ENCODE measurements at places on chromosomes 13 and 19.

DNA sequence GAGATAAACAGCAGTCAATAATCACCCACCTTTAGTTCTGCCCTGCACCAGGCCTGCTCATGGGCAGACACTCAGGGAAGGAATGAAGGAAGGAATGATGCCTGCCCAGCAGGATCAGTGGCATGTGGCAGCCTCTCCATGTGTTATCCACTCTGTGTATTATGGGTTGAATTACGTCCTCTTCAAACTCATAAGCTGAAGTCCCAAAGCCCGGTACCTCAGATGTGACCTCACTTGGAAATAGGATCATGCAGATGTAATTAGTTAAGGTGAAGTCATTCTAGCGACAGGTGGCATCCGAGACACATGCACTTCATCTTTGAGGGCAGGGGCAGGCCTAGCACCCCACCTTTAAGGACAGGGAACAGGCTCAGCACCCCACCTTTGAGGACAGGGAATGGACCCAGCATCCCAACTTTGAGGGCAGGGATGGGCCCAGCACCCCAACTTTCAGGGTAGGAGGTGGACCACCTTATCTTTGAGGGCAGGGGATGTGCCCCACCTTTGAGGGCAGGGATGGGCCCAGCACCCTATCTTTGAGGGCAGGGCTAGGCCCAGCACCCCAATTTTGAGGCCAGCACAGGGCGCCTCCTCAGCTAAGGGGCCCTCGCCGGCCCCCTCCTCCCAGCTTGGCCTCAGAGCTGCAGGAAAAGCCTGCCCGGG, 127.6 kb downstream of the URI1 start:
- no peak for DNase-seq

DNA sequence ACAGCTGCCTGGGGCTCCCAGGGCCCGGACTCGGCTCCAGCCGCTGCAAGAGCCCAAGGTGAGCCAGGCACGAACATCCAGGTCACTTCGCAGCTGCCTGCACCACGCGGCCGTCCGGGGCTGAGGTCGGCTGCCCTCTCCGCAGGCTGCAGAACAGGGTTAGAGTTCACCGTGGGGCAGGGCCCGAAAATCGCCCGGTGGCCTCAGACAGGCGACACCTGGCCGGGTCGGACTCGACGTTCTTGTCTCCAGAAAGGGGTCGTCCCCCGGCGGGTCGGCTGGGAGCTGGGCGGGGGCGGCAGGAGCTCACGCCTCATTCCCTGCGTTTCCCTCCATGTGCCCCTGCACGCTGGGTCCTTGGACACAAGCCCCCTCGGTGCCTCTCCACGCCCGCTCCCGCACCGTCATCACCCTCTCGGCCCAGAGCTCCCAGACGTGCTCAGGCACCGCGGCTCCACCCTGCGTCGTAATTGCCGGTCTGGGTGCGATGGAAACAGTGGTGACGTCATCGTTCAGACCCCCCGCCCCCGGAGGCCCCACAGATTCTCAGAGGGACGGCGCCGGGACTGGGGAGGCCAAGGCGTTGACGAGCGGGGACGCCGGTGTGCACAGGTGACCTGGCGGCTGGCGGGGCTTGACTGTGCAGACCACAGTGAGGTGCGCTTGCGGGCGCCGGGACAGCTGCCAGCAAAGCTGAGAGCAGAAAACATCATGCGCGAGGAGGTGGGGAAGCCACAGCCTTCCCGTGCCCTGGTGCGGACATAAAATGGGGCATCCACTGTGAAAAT, 4.0 kb upstream of the GRIN3B start:
- peak; percentile 56 for DNase-seq

DNA sequence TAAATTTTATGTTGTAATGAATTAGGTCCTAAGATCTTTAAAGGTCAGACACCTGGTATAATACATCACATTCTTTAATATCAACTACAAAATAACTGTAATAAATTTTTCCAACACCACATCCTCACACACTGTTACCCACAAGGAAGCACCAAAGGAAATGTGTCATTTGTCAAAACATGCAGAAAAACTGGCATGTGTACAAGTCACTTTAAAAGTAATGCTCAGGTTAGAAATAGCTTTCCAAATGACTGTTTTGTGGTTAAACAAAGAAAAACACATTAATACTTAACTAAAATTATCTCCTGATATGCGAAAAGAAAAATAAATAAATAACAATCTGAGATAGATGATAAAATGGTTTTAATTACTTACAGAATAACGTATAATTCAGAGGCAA, 74.7 kb downstream of the MZT1 start:
- peak; percentile 31 for DNase-seq

GRCh38 chr13:51009597-51009996, 100.0 kb downstream of the RNASEH2B start:
- DNase-seq: no peak

DNA sequence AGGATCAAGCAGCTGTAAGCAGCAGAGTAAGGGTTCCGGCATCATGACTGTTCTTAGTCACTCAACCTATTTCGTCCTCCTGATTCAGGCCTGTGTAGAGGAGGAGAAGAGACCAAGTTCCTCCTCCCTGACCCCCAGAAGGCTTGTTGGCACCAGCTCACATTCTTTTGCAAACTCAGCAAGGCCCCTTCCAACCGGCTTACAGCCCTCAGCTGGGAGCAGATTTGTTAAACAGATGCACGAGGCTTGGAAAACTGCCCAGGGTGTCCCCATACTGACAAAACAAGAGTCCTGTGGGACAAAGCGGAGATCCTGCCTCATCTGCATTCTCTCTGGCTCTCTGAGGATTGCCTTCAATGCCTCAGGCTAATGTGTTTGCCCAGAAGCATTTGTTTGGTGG, 113.2 kb upstream of the SOX21 start:
- peak; percentile 21 for DNase-seq

DNA sequence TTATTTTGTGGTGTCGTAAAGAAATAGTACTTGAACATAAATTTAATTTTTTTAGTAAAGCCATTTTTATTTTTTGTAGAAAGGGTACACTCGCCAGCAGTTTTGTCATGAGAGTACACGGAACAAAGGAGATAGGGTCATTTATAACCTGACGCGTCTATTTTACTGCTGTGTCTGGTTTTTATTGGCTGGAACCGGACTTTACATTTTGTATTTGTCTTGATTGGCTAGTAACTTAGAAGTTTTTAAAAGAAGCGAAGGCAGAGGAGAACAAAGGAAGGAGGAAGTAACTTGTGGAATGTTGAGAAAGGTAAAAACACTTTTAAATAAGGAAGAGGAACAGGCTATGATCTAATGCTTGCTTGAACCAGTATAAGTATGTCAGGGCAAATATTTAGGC, 43.5 kb downstream of the TRPM4 start:
- DNase-seq: no peak

DNA sequence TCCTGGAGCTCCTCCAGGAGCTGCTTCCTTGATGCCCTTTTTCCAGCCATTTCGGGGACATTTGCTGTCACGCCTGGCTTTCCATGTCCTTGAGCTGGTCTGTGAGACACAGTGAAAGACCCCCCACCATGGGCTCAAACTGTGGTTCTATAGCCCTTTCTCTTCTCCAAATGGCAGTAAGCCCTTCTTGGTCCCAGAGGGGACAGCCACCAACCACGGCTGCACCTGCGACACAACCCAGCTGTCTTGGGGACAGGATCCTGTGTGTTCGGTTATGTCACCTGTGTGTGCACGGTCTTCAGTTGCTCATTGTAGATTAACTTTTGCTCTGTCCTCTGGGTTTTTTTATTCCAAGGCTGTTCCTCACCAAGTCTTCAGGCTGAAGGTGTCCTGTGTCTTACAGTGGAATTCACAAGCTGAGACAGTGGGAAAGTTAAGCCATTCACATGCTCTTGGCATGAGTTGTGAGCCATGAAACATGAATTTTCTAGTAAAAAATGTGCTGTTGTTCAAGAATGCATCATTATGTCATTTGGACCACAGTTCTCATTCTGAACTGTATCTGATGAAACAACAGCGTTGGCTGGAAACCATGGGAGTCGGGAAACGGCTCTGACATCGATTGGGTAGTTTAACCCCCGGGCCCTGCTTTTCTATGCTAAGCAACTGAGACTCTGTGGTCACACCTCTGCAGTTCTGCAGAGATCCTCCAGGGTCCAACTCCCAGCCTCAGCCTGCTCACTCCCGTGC, 129.5 kb upstream of the MCF2L start:
- peak; percentile 56 for DNase-seq

GRCh38 chr19:34595683-34596082, 81.3 kb downstream of the SCGB2B2 start:
- no peak for DNase-seq

DNA sequence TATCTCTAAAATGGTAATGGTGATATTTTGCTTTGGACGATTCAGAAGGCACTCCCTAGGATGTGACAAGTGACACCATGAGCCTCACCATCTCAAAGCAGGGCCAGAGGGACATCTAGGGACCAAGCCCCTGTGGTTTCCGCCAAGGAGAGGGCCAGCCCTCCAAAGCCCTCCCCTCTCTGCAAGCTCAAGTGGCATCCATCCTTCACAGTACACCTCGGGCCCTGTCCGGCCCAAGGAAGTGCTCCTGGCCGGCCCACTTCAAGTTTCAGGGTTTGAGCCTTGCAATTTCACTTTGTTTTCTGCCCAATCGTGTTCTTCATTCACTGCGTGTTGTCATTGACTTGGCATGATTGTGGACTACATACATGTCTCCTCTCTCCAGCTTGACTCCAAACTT, 82.5 kb downstream of the TSHZ3 start:
- no peak for DNase-seq

DNA sequence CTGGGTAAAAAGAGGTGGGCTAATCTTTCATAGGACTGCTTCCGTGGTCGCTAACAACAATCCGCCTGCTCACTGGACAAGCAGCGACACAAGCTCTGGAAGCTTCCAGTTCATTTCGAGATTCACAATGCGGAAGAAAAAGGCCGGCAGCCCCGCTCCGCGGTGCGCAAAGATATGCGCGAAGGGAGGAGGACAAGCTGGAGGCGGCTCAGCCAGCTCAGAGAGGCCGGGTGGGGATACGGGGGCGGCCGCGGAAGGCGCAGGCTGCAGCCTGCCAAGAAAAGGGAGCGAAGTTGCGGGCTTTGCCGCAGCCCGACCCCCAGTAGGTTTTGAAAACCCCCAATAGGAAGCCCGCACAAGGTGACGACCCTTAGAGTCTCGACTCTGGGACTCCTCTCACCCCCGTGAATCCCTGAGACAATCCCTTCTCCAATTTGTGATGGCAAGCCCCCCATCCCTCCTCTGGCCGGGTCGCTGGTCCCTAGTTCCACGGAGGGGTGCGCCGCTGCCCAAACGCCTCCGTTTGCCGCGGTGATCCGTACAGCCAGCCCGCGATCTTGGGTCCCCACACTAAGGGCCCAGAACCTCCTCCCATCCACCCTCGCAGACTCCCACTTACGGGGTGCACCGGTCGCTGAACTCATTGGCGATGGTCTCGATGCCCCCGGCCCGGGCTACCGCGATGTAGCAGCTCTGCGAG, 697 bp downstream of the HSPH1 start:
- DNase-seq: peak; percentile 81

- DNase-seq: peak; percentile 77
These were observed 46.8 kb downstream of the COG3 start for GRCh38 chr13:45511310-45512097.

DNA sequence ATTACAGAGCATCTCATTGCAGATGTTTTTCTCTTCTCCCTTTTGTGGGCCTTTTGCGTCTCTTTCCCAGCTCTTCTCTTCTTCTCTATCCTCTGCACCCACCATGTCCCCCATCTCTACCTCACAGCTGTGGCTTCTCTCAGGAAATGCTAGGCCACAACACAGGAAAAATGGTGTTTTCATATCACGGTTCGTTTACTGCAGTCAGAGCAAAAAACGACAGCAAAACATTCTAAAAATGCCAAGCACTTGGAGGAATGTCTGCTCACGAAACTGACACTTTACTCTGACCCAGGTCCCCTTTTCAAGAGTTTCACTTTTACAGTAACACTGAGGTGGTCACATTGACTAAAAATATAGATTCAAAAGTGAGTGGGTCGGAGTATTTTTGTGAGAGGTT, 152.2 kb downstream of the DCT start:
- no peak for DNase-seq

GRCh38 chr19:45613926-45614725, 12.1 kb upstream of the GPR4 start:
- DNase-seq: peak; percentile 96

- DNase-seq: peak; percentile 58
These were observed 26.1 kb downstream of the PPP5C start for GRCh38 chr19:46372901-46373490.

DNA sequence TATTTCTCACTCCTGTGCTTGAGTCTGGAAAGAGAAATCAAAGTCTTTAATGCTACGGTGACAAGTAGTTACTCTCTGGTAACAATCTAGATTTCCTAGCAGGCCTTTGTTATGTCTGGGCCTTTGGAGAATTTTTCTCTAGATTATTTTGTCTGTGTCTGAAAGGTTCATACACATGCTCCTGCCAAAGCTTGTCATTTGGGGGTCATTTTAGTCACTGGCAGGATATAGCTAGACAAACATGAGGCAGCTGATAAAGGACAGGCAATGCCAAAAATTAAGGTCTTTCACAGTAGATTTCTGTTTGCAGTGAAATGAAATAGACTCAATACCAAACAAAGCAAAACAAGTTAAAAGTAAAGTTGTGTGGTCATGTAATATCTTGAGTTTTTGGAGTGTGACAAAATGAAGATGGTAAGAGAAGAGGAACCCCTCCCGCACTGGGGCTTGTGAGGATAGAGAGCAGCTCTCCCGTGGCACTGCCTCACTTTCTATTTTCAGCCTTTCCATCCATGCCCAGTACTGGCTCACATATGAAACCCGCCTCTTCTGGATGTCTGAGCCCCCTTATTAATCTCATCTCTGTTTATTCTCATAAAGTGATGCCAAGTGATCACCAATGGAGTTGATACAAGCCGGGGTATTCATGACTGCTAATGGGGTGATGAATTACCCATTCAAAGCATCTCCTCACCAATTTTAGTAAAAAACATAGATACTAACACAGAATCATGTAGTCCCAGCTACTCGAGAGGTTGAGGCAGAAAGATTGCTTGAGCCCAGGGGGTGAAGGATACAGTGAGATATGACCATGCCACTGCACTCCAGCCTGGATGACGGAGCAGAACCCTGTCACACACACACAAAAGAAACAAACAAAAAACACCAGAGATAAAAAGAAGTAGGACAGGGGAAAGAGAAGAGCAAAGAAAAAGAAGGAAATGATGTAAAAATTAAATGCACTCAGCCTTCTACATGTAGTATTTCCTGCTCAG, 389.3 kb downstream of the FGF14 start:
- no peak for DNase-seq

All from iris pigment epithelial cell (primary cell).